ENCODE measurements at places on chromosomes 5 and 9.
A peak's percentile ranks its signal among the peaks of the same experiment; 100 is the strongest.

- no peak for DNase-seq
Observed at GRCh38 chr5:77155179-77155785, 55.2 kb upstream of the PDE8B start.

GRCh38 chr9:84375954-84376353 lies 35.4 kb upstream of the SLC28A3 start:
- DNase-seq = no peak

- no peak for DNase-seq
Observed at GRCh38 chr9:85408494-85408893, 333.3 kb downstream of the AGTPBP1 start.

GRCh38 chr9:95763983-95764382 lies 111.5 kb upstream of the ERCC6L2 start:
- no peak for DNase-seq

DNA sequence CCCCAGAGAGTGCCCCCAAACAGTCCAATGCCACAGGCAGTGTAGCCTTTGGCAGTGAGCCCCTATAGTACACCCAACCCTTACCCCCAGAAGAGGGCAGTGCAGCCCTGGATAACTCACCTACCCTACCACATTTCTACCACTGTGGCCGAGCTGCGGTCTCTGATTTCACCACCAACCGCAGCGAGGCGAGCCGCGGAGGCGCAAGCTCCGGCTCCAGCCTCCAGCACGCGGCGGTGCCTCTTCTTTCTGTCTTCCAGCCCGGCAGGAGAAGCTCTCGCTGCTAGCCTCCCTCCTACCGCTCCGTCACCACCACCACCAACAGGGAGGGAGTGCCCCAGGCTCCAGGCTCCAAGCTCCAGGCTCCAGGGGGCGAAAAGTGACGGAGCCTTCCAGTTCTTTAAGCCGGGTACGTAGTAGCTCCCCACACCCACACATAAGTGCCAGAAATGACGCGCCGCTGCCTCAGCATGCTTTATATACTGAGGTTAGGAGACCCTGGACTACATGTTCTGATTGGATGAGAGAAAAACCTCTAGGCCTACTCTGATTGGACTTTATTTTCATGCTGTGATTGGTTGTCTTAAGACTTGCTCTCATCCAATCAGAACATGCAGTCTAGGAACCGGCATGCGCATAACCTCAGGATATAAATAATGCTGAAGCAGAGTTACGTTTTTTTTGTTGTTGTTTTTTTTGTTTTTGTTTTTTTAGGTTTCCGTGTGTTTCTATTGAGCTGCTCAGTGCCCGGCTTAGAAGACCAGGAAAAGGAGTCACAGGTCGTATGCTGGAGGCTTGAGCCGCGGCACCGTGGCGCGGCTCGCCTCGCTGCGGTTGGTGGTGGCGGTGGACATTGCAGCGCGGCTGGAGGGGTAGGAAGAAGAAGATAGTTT lies at the start of gene PCAT7:
PCAT7 (plus strand) TSS at position 645 of the 893 bp plus-strand sequence.
- DNase-seq = no peak

DNA sequence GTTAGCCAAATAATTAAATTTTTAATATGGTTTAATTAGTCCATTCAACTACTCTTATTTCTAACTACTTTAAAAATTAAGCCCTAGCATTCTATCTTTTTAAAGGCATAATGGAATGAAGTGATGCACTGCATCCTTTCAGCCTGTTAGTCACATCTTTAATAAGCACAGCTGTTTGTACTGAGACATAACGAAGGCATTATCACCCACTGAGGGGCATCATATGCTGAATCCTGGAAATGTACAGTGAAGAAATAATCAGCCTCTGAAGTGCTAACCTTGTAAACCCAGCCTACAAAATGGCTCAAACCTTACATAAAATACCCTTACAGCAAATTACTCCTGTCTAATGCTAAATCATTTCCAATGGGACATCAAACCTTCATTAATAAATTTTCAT lies 33.1 kb downstream of the EPB41L4A start:
- DNase-seq = no peak

DNA sequence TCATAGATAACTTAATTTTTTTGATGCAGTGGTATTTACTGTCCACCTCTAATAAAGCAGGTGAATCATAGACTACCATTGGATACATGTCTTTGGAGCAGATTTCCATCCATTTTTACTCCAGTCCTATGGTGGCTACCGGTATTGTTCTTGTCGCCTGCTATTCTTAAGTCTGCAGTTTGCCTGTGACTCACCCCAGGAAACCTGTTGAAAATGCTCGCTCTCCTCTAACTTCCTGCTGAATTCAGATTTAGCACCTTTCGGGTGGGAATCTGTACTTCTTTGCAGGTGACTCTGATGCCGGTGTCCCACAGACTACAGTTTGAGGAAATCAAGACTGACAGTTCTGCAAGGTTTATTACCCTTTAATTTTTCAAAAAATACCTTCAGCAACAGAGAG lies 58.8 kb upstream of the DHFR start:
- DNase-seq = no peak

DNA sequence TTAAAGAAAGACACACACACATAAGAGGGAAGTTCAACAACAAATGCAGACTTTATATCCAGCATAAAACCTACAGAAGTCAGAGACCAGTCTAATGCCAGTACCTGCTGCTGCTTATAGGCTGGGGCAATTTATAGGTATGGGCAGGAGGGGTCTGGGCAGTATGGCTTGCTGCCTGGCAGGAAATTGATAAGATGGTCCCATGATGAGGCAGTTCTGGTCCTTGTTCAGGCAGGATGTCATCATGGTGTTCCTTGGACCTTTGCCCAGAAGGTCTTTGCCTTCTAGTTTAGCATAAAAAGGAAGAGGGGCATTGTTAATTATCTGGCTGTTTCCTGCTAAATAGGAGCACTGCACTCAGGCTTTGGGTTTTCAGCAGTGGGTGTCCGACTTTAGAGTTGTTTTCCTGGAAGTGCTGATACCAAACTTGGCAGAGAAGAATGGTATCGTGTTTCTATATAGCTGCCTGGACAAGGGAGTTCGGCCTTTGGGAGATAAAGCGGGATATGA lies 10.4 kb upstream of the PDCD1LG2 start:
- DNase-seq = no peak

DNA sequence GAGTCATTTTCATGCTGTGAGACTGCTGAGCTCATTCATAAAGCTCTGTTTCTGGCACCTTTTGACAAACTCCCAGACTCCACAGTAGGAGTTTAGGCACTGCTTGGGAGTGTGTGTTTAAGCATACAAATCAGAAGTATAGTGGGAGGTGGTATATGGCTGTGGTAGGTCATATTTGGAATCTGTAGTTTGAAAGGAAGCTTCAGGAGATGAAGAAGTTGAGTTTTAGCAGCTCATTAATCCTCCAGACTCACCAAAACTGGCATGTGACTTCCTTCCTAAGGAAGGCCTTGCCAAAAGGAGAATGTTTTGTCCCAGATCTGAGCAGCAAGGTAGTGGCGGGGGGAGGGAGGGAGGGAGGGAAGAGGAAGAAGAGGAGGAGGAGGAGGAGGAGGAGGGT lies 52.8 kb downstream of the SAXO1 start:
- DNase-seq = no peak

DNA sequence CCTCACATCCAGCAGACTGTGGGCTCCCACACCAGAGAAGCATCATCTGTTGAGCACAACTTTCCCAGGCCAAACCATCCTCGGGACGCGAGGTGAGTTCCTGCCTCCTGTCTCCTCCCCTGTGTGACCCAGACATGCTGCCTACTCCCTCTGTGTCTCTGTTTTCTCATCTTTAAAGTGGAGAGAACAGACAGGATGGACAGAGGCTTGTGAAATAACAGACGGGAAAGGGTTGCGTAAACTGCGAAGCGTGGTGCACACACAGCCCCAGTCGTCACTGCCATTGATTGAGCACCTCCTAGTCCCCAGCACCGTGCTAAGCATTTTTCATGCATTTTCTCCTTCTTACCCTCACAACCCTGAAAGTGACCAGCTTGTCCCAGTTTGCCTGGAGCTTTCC lies 52.1 kb upstream of the LMX1B start:
- DNase-seq = no peak

DNA sequence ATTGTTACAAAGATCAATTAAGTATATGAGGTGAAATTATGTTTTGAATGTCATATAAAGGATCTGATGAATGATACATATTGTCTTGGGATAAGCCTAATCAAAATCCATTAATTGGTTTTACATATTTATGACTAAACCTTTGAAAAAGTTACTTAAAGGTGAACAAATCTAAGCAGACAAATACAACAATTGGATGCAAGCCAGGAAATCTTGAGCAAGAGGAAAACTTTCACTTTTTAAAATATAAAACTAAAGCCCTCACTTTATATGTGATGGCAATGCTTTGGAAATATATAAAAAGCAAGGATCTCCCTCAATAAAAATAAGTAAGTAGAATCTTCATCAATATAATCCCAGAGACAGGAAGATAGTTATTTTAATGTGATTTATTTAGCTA lies 80.1 kb downstream of the EDIL3 start:
- DNase-seq = no peak

DNA sequence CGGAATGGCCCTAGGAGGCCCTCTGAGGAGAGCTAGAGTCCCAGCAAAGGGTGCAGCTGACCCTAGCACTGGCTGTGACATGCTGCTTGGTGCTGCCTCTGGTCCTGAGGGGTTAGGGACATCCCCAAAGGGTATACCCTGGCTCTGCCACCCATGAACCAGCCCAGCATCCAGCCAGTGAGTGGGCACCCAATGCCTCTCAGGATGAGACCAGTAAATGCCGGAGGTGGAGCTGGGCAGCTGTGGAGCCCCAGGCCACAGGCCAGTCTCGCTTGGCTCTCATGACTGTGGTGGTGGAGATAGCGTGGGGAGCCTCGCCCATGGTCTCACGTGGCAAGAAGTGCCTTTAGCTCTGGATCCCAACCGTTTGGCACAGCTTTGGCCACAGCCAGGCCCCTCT lies 3.7 kb upstream of the CEL start:
- DNase-seq = no peak

GRCh38 chr9:126417043-126417442 lies 90.4 kb downstream of the MVB12B start:
- no peak for DNase-seq

DNA sequence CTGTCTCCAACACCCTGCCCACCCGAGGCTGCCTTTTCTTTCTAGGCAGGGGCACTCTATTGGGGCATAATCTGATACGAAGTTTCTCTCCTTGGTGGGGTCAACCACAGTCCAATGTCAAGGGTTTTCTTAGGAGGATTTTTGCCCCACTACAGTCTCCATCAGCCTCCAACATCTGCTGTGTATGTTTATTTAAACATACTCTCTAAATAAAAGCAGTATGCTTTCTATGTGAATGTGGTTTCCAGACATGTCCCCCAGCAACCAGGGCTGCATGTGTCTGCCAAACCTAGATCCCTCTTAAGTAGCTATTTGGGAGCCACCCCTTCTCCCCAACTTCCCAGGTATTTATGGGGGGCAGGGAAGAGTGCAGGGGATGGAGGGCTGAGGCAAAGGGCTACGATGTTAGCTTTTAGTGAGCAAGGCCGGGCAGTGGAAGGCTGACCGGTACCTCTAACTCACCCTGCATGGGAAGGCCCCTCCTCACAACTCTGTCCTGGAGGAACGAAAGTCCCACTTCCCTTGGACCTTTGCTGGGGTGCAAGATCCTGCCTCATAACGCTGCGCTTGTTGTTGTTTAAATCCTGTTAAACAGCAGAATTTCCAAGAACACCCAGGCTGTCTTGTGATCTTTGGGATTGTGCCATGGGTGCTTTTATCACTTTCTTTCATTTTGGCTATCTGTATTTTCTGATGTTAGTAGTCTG lies 75.4 kb downstream of the NREP start:
- no peak for DNase-seq

- no peak for DNase-seq
Observed at GRCh38 chr9:15512204-15512603, 1.4 kb upstream of the PSIP1 start.

- no peak for DNase-seq
Observed at GRCh38 chr5:172107571-172107970, 80.5 kb downstream of the STK10 start.

DNA sequence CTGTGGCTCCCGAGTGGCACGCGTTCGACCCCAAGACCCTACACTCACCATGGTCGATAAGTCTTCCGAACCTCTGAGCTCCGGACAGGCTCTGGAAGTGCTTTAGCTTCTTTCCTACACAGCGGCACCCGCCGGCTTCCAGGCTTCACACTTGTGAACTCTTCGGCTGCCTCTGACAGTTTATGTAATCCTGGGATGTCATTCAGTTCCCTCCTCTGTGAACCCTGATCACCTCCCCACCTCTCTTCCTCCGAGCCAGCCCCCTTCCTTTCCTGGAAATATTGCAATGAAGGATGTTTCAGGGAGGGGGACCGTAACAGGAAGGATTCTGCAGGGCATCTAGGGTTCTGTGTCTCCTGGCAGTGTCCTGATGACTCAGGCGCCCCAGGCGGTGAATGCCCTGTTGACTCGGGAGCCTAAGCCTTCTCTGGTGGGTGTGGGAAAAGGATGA lies at the start of gene CD14:
CD14 (minus strand) TSS at position 155 of the 451 bp plus-strand sequence; CDS start at position 51, 104 bp downstream.
- peak; percentile 86 for DNase-seq

- no peak for DNase-seq
Observed at GRCh38 chr9:72583370-72583769, 62.0 kb downstream of the TMC1 start.

GRCh38 chr9:137390553-137391410 lies 32.2 kb downstream of the EXD3 start:
- no peak for DNase-seq

GRCh38 chr5:50420343-50420935 lies 20.6 kb downstream of the EMB start:
- no peak for DNase-seq

DNA sequence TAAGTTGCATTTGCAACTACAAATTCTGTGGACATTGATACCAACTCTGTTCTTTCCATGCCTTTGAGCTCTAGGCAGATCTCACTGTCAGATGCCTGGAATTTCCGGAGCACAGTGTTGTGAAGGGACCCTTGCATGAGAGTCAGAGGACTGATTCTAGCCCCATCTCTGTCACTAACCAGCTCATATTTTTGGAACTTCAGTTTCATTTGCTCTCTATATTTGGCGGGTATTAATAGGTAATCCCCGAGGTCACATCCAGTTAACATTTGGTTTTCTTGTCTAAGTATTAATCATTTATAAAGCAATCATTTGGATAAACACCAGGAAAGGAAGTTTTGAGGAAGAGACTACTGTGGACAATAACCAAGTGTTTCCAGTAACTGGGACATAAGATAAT lies 115.7 kb downstream of the MAN2A1 start:
- DNase-seq = no peak

DNA sequence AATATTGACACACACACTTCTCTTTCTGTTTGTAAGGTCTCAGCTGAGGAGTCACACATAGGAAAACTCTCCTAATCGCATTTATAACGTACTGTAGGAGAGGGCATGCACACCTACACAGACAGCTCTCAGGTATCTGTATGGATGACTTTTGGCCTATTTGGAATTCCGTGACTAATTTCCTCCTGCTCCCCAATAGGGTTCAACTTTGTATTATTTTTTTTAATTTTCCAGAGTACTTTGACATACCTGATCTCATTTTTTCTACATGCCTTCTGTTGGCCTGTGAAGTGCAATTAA lies 195.9 kb downstream of the ARHGAP26 start:
- DNase-seq = no peak

- no peak for DNase-seq
Observed at GRCh38 chr5:166722939-166723338, 1568.5 kb upstream of the WWC1 start.

All from suprapubic skin (tissue), 4 donors.